T-helper 9 cell (primary cell): ENCODE measurements at places on chromosomes 16 and 17.

DNA sequence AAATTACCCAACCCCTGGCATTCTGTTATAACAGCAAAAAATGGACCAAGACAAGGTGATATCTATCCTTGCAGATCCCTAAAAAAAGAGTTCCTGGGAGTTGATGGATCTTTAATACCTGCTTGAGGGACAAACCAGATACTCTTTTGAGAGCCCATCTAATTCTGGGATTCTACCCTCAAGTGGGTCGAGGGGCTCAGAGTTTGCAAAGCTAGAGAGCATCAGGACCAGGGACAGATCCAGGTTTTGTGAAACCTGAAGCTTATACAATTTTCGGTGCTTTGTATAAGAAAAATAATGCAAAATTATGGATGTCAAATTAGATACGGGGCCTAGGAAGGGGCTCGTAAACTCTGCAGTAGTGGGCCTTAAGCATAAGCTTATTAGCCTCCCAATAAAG is 130.5 kb upstream of the CRHR1 start:
- no peak for DNase-seq

GRCh38 chr17:15498107-15498506 is 30.7 kb upstream of the CDRT4 start:
- no peak for DNase-seq

- no peak for DNase-seq
These were observed 33.3 kb downstream of the STAT5A start for GRCh38 chr17:42321555-42321954.

- DNase-seq, result no peak
These were observed 55.5 kb upstream of the DLX4 start for GRCh38 chr17:49913226-49914095.

GRCh38 chr17:36940313-36941264 is 3.3 kb downstream of the LHX1 start:
- no peak for DNase-seq

GRCh38 chr16:65657071-65657494 is 535.2 kb upstream of the CDH11 start:
- DNase-seq, result no peak

GRCh38 chr17:6473128-6473767 is 29.0 kb downstream of the PIMREG start:
- DNase-seq, result peak; percentile 62

GRCh38 chr16:10168258-10168657 is 14.0 kb downstream of the GRIN2A start:
- DNase-seq, result no peak

DNA sequence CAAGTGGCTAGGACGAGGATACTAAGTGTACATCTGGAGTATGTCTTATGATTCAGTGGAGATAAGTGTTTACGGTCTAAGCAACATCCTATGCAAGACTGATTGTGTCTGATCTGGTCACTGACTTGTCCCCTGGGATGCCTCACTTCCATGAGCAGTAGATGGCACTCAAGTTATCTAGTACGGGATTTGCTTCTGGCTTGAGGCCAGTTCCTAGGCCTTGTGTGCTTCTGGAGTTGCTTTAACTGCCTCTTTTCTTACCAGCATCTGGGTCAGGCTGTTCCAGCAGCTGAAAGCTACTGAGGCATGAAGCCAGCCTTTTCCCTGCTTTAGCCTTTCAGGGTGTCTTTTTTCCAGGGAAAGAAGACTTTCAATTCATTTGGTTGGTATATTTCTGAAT is 23.0 kb downstream of the SUPT6H start:
- no peak for DNase-seq

GRCh38 chr17:9529033-9529700 is 46.5 kb downstream of the STX8 start:
- DNase-seq, result no peak

- no peak for DNase-seq
These were observed 6.3 kb upstream of the XAF1 start for GRCh38 chr17:6749519-6749918.

DNA sequence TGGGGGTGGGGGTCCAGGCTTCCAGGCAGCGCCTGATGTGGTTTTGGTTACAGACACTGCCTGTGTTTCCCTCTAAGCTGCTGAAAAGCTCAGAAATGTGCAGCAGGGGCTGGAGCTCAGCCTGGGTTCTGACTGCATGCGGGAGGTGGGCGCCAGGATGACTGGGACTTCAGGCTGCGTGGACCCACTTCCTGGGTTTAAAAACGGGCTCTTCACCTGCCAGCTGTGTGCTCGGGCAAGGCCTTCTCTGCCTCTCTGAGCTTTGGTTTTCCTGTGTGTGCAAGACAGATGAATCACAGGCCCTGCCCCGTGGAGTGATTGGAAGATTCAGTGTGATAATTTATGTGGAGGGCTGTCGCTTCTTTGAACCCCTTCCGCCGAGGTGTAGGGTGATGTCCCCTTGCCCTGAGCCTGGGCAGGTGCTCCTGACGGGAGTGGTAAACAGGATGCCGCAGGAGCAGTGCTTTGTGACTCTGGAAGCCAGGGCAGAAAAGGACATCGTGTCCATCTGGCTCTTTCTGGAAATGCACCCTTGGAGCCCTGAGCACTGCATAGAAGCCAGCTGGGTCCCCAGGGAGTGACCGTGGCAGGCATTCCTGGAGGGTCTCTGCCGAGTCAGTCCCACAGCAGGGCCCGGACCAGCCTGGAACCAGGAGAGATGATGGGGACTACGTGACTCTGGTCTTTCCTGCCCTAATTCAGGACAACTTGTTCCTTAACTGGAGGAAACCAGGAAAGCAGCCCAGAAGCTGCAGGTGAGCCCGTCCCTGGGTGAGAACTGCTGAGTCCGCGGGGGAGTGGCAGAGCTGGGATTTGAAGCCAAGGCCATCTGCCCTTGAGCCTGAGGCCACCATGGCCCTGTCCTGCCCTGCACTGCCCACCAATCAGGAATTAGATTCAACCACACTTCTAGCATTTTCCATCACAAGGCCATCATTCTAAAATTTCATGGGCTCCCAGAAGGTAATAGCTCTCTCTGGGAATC is 28.5 kb upstream of the SLC7A5 start:
- peak; percentile 27 for DNase-seq

GRCh38 chr16:67883146-67883871 is 1.4 kb upstream of the NRN1L start:
- DNase-seq, result no peak

GRCh38 chr16:22355487-22355908 is 18.9 kb downstream of the CDR2 start:
- no peak for DNase-seq

GRCh38 chr16:68355447-68356248 is 44.8 kb downstream of the PRMT7 start:
- DNase-seq, result no peak

GRCh38 chr16:81774348-81774747 is 4.7 kb upstream of the PLCG2 start:
- no peak for DNase-seq

DNA sequence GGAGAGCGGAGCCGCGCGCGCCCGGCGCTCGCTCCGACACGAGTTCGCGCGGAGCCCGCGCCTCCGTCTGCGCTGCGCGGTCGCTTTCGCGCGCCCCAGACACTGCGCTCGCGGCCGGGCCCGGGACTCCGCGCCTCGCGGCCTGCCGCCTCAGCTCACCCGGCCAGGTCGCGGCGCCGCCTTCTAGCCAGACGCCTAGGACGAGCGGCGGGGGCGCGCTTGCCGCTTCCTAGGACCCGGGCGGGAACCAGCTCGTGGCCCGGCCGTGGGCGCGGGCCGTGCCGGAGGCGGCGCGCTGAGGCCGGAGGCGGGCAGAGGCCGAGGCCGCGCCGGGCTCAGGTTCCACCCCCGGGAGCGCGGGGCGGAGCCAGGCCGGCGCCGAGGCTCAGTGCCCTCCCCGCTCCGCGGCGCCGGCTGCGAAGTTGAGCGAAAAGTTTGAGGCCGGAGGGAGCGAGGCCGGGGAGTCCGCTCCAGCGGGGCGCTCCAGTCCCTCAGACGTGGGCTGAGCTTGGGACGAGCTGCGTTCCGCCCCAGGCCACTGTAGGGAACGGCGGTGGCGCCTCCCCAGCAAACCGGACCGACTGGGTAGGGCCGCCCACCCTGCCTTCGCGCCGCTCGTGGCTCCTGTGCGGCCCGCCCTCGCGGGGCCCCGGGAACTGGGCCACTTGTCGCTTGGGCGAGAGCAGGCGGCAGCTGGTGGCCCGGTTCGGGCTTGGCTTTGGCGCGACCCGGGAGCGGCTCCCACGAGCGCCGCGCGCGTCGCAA is at the start of gene SPHK1:
TSS of gene SPHK1 (plus strand) at position 388 of the 765 bp plus-strand sequence. CDS start 1,036 bp downstream, outside the sequence.
- peak; percentile 30 for DNase-seq

- no peak for DNase-seq
These were observed 2.5 kb upstream of the MAP3K14 start for GRCh38 chr17:45319239-45319703.

DNA sequence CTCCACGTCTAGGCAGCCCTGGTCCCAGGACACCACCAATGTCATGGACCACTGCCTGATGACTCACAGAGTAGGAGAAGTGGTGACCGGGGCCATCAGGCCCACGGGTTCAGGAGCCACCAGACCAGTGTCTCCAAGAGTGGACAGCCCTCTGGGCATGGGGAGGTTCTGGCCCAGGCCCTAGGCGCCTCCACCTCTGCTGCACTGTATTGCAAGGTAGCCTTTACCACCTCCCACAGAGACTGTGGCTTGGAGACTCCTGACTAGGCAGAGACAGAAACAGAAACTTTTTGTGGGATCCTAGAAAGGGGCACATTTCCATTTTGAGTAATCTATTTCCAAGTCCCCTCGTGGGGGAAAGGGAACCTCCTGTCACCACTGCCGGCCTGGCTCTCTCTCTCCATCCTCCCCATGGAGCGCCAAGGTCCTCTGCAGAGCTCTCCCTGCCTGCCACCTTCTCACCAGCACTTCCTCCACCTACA is 2.9 kb downstream of the CDIP1 start:
- no peak for DNase-seq

DNA sequence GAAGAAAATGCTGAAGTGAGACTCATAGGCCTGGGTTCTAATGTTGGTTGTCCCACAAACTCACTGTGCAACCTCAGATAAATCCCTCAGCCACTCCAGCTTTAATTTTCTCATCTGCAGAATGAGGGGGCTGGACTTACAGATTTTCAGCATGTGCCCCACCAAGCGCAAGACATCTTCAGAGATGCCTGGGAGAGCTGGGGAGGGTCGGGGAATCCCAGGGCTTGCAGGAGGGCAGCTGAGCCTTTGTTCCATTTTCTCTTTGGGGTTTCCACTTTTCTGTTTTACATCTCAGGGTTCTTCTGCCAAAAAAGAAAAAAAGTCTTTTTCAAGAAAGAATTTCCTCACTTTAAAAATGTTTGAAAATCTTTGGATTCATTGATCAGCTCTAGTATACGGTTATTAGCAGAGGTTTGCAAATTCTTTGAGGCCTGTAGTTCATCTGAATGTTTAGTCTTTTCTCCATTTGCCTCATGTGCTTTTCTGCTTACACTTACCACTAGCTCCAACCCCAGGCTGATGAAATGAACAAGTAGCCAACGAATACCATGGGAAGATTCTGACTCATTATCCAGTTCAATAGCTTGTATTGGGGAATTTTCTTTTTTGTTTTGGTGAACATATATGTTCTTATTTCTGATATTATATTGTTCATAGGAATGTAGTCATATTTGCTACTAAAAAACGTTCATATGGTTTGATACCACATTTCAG is 56.4 kb downstream of the CHD9 start:
- DNase-seq, result no peak

DNA sequence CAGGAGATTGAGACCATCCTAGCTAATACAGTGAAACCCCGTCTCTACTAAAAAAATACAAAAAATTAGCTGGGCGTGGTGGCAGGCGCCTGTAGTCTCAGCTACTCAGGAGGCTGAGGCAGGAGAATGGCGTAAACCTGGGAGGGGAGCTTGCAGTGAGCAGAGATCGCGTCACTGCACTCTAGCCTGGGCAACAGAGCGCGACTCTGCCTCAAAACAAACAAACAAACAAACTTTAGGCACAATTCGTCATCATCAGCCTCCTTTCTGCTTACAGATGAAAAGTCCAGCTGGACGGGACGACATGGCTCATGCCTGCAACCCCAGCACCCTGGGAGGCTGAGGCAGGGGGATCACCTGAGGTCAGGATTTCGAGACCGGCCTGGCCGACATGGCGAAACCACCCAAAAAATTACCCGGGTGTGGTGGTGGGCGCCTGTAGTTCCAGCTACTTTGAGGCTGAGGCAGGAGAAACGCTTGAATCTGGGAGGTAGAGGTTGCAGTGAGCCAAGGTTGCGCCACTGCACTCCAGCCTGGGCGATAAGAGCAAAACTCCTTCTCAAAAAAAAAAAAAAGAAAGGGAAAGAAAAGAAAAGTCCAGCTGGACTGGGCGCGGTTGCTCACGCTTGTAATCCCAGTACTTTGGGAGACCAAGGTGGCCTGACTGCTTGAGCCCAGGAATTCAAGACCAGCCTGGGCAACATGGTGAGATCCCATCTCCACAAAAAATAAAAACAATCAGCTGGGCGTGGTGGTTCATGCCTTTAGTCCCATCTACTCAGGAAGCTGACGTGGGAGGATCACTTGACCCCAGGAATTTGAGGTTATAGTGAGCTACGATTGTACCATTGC is 1.5 kb upstream of the SPIRE2 start:
- no peak for DNase-seq

GRCh38 chr16:10536814-10537389 is 43.5 kb downstream of the EMP2 start:
- DNase-seq, result no peak

- DNase-seq, result no peak
These were observed 36.0 kb downstream of the OSBPL7 start for GRCh38 chr17:47785538-47786123.

GRCh38 chr17:56482229-56482628 is 111.3 kb upstream of the NOG start:
- no peak for DNase-seq

DNA sequence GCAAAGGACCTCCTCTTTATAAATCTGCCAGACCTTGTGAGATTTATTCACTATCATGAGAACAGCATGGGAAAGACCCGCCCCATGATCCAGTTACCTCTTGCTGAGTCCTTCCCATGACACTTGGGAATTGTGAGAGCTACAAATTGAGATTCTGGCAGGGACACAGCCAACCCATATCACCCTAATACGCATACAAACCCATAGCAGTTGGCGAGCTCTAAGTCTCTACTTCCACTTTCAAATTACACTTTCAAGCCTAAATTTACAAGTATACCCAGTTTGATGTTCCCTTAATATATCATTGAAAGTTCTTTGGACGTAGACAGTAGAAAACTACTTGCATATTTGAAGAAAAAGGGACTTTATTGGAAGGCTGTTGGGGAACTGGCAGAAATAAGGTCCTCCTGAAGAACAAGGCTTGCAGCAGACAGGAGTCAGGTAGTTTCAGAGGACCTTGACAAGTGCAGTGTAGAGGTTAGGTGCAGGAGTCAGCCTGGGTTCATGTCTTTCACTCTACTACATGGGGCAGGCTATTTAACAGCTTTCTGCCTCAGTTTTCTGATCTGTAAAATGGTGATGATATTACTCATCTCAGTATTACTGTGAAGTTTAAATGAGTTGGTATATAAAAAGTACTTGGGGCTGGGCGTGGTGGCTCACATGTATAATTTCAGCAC is 107.9 kb upstream of the EEF2KMT start:
- no peak for DNase-seq

GRCh38 chr16:2155977-2156848 is 631 bp downstream of the TRAF7 start:
- DNase-seq, result no peak

GRCh38 chr17:7232114-7232513 is 2.2 kb downstream of the DVL2 start:
- DNase-seq, result no peak

- no peak for DNase-seq
These were observed 517.0 kb downstream of the CDH13 start for GRCh38 chr16:83143788-83144187.
